ENCODE measurements at places on chromosomes 5 and 9.
A peak's percentile ranks its signal among the peaks of the same experiment; 100 is the strongest.

- DNase-seq: no peak
These were observed 199.4 kb downstream of the ARRDC3 start for GRCh38 chr5:91183743-91184142.

DNA sequence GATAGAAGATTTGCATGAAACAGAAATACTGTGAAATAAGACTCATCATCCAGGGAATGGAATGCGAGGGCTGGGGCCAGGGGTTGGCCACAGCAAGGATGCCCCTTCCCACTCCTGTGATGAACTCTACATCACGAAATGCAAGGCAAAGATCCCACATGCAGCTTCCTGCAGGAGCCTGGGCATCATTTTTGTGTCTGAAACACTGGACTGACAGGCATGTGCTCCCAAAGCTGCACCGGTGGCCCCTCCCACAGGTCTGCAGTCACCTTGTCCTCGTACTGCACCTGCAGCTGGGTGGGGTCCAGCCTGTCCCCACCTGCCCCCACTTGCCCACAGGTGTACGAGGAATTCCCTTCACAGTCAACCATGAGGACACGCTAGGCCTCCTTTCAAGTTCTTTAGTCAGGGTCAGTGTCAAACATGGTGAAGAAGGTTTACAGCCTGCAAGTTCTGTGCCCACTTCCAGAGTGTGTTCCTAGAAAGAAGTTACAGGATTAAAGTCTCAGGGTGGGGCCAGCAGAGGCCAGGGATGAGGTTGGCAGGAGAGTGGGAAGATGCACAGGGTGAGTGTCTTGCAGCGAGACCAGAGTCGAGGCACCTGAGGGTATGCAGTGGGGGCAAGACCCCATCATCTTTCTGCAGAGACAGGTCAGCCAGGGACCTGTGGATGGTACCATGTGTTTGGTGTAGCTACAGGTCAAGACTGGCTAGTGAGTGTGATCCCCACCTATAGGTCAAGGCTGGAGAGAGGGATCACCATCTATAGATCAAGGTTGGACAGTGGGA lies 155.0 kb upstream of the IRX2 start:
- no peak for DNase-seq

DNA sequence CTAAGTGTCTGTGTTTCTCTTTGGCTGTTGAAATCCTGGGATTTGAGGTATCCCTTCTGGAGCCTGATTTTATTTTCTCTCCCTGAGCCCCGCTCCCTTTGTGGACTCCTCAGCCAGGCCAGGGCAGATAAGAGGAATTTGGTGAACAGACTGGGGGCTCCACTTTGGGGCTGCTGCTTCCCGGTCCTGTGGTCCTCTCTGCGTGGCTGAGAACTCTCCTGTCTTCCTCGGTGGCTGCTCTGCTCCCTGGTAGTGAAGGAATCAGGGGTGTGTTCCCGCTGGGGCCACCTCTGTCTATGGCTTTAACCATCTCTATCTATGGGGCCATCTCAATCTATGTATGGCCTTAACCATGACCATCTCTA lies 71.7 kb upstream of the SH3PXD2B start:
- no peak for DNase-seq

- no peak for DNase-seq
These were observed 136.8 kb upstream of the ADRA1B start for GRCh38 chr5:159779481-159779880.

DNA sequence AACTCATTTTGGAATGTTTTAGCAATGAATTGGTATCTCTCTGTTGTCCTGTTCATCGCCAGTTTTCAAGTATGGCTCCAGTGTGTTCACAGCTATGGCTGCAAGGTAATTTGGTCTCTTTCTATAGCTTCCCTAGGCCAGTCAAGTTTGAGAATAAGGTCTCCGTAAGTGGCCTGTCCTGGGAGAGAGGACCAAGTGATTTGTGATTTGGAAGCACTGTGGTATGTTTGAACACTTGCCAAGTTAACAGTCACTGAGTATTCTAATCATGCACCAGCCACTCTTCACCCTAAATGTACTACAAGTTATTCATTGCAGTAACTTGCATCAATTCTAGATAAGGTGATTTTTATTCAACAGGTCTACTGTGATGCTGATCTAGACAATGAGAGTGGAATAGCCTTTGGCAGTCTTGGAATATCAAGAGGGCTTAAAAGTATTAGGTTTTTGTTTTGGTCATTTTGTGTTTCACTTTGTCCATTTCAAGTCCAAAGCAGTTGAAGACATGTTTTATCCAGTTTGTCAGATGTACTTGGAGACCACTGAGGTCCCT lies 41.1 kb downstream of the G3BP1 start:
- DNase-seq: no peak

GRCh38 chr9:16461851-16462250 lies 408.6 kb downstream of the BNC2 start:
- DNase-seq: no peak

DNA sequence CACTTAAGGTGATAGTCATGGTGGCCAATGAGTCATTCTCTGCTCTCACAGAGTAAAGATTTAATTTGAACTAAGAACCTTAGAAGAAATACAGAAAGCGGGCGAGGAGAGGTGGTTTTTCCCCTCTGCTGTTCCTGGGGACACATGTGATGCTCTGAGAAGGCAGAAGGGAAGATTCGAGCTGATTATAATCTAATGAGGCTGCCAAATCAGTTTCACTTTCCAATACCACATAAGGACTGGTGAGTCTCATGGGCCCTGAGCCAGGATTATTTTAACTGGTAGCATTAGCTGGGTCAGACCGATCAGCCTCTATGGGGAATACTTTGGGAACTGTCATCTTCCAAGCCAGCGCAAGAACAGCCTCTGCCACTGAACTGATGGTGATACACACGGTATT lies 116.5 kb downstream of the SLC1A3 start:
- no peak for DNase-seq

GRCh38 chr5:116652196-116652729 lies 77.6 kb upstream of the SEMA6A start:
- DNase-seq: peak; percentile 47

GRCh38 chr9:27625751-27626150 lies 52.5 kb upstream of the C9orf72 start:
- DNase-seq: no peak

GRCh38 chr9:91865041-91865440 lies 85.0 kb downstream of the ROR2 start:
- no peak for DNase-seq

DNA sequence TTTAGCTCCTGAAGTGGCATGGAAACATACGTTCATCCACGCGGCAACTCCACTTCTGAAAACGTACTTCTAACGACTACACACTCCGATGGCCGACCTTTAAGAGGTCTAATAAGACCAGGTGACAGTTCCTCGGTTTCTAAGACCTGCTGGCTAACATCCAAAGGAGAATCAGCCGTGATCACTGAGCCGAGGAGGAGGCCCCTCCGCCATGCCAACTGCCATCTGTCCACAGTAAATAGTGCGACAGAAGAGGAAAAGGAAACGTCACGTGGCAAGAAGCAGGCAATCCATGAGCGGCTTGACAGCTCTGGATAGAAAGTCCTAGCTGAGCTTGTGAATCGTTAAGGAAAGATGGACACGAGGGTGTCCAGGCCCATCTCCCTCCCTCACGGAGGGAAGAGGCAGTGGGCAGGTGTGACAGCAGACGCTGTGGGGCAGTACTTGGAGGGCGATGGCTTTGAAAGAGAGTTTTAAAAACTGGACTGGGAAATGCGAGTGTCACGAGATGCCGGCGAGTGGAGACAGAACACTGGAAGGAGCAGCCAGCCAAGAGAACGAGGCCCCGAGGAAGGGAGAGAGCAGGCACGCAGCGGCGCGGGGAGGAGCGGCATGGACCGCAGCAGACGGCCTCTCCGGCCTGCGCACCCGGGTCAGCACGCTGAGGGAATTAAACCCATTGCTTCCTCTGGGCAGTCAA lies 66.7 kb upstream of the TBC1D9B start:
- no peak for DNase-seq

GRCh38 chr9:69877852-69878514 lies 57.4 kb downstream of the CFAP95 start:
- DNase-seq: no peak

GRCh38 chr5:63963080-63963735 lies 963 bp upstream of the HTR1A start:
- peak; percentile 23 for DNase-seq

- no peak for DNase-seq
These were observed 222.2 kb downstream of the NDUFS4 start for GRCh38 chr5:53782620-53783019.

Data from fibroblast of skin of left biceps (primary cell).